ENCODE measurements at places on chromosomes 1 and 21.

- DNase-seq, result no peak
Measured at GRCh38 chr1:43743206-43743605, 35.9 kb downstream of the ST3GAL3 start.

DNA sequence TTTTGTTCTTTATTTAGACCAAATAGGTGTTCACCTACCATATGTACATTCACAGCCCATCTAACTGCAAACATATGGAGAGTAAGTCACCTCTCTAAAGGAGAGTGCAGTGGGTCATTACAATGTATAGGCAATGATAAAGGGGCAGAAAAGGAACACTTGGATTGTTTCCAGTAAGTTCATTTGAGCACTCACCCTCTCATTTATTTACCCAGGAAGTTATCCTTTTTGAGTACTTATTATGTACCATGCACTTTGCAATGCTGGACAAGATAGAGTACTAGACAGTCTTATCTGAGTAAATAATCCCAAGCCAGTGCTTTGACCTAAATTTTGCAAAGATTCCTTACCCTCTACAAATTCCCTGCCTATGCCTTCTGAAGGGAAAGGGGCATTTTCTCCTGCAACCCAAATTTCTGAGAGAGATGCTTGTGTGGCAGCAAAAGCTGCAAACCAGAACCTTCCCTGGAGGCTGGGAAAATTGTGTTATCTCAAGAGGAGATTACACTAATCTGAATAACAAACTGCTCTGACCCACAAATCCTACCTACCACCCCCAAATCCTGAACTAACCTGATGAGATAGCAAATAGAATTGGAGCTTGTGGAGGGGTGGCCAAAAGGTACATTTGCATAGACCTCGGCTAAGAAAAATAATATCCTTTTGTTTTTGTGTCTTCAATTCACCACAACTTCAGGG lies 18.6 kb upstream of the RGS8 start:
- no peak for DNase-seq

GRCh38 chr1:53369034-53369750 lies 41.3 kb upstream of the LRP8 start:
- no peak for DNase-seq

DNA sequence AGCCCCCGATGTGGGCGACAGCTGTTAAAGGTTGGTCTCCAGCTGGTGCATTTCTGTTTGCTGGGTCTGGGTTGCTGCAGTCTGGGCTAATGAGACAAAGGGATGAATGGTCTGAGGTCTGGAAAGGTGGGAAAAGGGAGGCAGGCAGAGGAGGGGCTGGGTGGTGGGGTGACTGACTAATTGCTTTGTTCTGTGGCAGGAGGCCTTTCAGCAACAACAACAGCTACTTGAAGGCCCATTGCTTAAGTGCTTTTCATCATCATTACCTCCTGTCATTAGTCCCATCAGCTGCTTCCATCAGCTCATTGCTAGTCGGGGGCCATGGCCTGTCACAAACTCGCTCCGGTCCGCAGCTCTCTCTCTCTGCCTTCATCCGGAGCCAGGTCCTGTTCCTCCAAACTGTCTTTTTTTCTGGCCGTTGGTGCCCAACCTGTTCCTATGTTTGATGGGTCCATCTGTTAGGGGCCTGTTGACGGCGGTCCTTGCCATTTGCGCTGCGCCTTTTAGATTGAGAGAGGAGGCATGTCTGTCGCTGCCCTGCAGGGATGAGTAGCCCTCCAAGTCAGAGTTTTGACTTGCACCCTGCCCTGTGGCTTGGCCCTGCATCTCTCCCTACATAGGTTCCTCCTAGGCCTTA lies 105.6 kb upstream of the PLXNA2 start:
- DNase-seq, result no peak

DNA sequence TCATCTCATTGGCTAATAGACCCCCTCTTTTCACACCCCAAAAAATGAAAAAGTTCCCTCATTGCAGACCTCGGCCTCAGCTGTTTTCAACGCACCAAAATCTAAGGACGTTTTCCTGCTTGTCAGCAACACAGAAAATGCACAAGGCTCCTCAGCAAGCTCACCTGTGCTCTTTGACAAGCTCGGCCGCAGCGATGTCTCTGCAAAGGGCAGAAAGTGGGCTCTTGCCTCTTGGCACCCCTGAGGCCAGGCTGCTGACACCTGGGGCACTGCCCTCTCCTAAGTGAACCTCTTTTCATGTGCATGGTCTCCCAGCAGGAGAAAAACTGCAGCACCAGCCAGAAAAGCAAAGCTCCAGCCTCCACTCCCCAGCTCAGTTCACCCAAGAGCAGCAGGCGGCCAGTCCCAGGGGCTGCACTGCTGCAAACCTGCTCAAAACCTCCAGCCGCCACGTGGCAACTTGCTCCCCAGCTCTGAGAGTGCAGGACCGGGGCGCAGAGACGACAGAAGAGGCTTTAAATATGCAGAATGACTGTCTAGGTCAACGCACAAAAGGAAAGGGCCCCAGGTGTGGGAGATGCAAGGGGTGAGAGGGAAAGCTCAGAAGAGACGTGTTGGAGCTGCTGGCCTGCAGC lies 101.7 kb downstream of the PDE9A start:
- no peak for DNase-seq

- DNase-seq, result no peak
Measured at GRCh38 chr21:28959367-28960099, 33.1 kb downstream of the LTN1 start.
